Heart left ventricle (tissue), 16 donors: ENCODE measurements at places on chromosomes 3 and 15. TPM values are rescaled to one million over a fixed set of nuclear protein-coding genes. Genes with fewer than 3 reads are reported as not detected.

SERINC4 gene
- total RNA-seq = 0.37 TPM

MESP2 gene
- total RNA-seq = not detected

DNA sequence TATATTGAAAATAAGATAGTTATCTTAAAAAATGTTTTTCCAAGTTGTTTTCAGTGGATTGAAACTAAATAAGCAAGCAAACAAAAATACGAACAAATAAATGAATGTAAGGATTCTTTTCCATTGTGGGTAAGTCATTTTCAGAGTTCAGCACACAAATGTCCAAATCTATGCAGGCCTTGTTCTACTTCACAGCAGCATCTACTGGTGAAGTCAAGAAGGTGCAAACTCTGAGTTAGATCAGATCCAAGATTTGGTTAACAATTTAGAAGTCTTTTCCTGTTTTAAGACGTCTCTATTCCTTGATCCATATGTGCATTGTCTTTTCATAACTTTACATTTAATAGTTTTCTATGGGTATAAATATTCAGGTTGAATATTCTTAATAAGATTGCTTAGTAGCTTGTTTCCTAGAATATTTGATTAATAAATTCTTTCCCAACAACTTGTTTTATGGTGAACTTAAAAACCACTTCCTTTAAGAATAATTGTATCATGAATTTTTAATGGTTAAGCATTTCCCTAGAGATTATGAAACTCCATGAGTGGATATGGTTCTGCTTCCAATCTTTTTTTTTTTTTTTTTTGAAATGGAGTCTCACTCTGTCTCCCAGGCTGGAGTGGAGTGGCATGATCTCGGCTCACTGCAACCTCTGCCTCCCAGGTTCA, 10.5 kb downstream of the PTX3 start:
- no peak for DNase-seq
- H3K27ac ChIP-seq = no peak overlapping the region
- no peaks in the 10 kb centered on the region for H3K36me3 ChIP-seq
- H3K4me3 ChIP-seq = no peak overlapping the region
- H3K27me3 ChIP-seq = no peaks in the 10 kb centered on the region
- H3K4me1 ChIP-seq = no peaks in the 10 kb centered on the region

DNA sequence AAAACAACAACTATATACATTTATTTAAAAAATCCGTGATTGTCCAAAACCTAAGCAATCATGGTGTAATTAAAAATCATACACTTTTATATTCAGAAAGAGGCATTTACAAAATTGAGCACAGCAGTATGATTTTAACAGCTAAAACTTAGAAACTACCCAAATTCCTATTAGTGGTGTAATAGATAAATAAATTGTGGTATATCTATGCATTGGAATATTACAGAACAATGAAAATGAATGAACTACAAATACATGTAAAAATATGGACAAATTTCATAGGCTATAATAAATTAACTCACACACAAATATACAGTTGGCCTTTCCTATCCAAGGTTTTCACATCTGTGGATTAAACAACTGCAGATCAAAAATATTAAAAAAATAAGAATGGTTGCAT, 700.5 kb upstream of the ARPP21 start:
- DNase-seq = no peak
- no peaks in the 10 kb centered on the region for H3K27me3 ChIP-seq
- no peak overlapping the region for H3K4me3 ChIP-seq
- H3K4me1 ChIP-seq = no peaks in the 10 kb centered on the region
- H3K27ac ChIP-seq = no peak overlapping the region

GRCh38 chr3:42275217-42275616, 9.2 kb upstream of the CCK start:
- no peak overlapping the region for H3K27ac ChIP-seq
- peaks cover 1% of the 10 kb centered on the region for H3K27me3 ChIP-seq
- no peaks in the 10 kb centered on the region for H3K4me1 ChIP-seq
- H3K36me3 ChIP-seq = no peaks in the 10 kb centered on the region

DNA sequence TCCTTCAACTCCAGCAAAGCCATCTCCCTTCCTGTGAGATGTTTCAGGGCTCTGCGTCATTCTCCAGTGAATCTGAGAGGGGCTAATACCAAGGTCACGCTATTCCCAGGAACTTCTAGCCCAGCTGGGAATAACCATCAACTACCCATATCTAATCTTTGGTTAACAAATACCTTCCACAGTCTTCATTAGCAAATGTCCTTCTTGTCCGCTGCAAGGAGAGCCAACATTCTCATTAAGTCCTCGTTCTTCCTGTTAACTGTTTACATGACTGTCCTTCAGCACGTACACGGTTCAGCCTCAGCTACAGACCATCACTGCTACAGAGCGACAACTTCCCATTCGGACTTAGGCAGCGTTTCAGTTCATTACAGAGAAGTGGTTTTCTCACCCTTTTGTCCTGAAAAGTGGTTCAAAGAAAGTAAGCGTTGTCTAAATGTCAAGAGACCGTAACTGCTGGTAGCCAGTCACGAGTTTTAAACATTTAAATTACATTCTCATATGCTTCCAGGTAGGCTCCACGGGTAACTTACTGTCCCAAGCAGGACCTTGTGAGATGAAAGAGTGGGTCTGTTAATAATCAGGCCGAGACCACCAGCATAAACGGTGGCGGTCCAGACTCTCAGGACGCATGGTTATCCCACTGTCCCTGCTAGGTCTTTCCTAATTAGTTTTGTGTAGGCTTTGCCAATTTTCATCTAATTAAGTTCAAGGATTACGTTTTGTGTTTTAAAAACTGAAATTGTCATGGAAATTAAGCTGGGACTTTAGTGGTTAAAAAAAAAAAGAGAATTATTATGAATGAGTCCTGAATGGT, 63.8 kb downstream of the CHSY1 start:
- no peaks in the 10 kb centered on the region for H3K27me3 ChIP-seq
- DNase-seq = peak; percentile 53
- peak overlapping the region; percentile 79 for H3K27ac ChIP-seq
- H3K4me1 ChIP-seq = peaks cover 53% of the 10 kb centered on the region
- no peaks in the 10 kb centered on the region for H3K36me3 ChIP-seq
- H3K4me3 ChIP-seq = peak overlapping the region; percentile 40
